Left lung (tissue), 14 donors: ENCODE measurements at places on chromosomes 3 and 15. TPM values are rescaled to one million over a fixed set of nuclear protein-coding genes. Genes with fewer than 3 reads are reported as not detected.

DNA sequence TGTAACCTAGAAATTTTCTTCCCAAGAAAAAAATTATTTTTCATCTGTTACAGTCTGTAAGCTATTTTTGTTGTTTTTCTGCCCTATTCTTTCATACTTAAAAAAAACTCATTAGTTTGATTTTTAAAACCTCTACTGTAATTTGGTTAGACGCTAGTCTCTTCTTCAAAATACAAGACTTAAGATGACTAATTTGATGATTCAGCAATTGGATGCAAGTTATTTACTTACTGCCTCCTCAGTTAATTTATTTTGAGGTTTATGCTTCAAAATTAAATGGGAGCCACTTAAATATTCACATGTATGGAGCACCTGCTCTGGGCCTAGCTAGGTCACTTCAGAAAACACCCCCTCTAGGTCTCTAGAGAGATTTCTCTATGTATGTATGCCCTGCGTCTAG lies 132.4 kb downstream of the IQCH start:
- DNase-seq = no peak

GRCh38 chr3:141212555-141212954 lies 19.1 kb upstream of the PXYLP1 start:
- DNase-seq = no peak

GRCh38 chr15:38860674-38861073 lies 296.1 kb upstream of the RASGRP1 start:
- DNase-seq = no peak

The ZDHHC23 gene
- 10.9 TPM for total RNA-seq

GRCh38 chr3:107251819-107252218 lies 125.4 kb upstream of the CCDC54 start:
- DNase-seq = no peak

The SPINK8 gene
- total RNA-seq = not detected

The AMT gene
- 5.9 TPM for total RNA-seq

DNA sequence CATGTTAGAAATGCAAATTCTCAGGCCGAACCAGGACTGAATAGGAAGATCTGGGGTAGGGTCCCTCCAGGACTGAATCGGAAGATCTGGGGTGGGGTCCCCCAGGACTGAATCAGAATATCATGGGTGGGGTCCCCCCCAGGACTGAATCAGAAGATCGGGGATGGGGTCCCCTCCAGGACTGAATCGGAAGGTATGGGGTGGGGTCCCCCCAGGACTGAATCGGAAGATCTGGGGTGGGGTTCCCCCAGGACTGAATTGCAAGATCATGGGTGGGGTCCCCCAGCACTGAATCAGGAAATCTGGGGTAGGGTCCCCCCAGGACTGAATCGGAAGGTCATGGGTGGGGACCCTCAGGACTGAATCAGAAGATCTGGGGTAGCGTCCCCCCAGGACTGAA lies 48.2 kb upstream of the TNK2 start:
- no peak for DNase-seq

- DNase-seq = no peak
These were observed 122.7 kb upstream of the RASGRP1 start for GRCh38 chr15:38687340-38687739.

The KNG1 gene
- total RNA-seq = not detected

GRCh38 chr3:172516318-172517214 lies 6.7 kb downstream of the TNFSF10 start:
- peak; percentile 63 for DNase-seq

DNA sequence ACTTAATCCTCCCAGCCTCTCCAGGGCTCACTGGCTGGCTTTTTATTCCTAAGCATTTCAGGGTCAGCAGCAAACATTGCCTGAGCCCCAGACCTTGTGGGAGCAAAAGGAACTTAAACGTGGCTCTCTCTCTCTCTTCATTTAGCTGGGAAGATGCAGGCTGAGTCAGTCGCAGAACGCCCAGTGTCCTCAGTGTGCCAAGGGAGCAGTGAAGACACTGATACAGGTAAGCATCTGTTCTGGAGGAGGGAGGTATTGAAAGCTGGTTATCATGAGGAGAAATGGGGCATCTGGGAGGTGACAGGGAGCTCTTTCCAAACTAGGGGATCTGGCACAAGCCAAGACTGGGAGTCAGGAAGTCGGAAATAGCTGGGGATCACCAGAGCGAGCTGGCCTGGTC lies 4.3 kb downstream of the RHOV start:
- DNase-seq = no peak

- DNase-seq = no peak
These were observed 685.3 kb downstream of the GRM7 start for GRCh38 chr3:7546253-7546652.

The SNRPA1 gene
- total RNA-seq = 34.4 TPM
